ENCODE measurements at places on chromosomes 3 and 15.

- no peak for DNase-seq
These were observed 10.6 kb upstream of the CPB1 start for GRCh38 chr3:148816981-148817525.

DNA sequence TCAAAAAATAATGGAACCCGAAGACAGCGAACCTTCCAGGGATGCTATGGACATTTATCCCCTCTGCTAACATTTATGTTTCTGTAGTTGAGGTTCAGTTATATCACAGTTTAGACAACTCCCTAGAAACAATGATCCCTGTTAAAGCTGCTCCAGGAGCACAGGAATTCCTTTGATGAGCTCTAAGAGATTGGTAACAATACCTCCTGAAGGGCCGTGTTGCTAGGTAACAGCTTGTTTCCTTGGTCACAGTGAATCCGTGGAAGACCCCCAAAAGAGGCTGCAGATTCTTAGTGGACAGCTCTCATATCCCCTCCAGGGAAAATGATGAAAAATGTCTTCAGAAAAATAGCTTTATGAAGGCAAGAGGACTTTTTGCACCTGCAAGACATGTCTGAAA lies 160.2 kb downstream of the SERPINI1 start:
- no peak for DNase-seq

DNA sequence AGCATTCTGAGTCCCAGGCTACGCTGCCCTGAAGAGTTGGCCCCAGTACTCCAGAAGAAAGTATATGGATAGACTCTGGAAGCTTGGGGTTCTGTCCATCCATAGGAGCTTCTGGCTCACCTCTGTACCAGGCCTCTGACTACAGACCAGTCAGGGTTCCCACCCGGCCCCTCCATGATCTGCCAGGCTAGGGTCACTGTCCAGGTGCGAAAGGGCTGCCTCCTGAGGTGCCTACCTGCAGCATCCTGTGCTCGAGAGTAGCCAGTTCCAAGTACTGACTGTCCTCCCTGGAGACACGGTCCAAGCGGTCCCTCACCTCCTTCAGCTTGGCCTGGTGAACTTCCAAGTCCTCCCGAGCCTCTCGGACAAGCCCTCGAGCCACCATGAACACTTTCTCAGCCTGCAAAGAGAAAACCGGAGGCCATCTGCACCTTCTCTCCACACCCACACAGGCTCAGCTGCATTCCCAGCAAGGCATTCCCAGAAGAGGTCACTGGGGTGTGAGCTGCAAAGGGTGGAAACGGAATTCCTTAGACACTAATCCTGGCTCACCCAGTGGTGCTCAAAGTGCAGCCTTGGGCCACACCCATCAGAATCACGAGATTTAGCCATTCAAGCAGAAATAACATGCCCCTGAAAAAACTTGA lies 3.7 kb upstream of the PLXNB1 start:
- peak; percentile 59 for DNase-seq

DNA sequence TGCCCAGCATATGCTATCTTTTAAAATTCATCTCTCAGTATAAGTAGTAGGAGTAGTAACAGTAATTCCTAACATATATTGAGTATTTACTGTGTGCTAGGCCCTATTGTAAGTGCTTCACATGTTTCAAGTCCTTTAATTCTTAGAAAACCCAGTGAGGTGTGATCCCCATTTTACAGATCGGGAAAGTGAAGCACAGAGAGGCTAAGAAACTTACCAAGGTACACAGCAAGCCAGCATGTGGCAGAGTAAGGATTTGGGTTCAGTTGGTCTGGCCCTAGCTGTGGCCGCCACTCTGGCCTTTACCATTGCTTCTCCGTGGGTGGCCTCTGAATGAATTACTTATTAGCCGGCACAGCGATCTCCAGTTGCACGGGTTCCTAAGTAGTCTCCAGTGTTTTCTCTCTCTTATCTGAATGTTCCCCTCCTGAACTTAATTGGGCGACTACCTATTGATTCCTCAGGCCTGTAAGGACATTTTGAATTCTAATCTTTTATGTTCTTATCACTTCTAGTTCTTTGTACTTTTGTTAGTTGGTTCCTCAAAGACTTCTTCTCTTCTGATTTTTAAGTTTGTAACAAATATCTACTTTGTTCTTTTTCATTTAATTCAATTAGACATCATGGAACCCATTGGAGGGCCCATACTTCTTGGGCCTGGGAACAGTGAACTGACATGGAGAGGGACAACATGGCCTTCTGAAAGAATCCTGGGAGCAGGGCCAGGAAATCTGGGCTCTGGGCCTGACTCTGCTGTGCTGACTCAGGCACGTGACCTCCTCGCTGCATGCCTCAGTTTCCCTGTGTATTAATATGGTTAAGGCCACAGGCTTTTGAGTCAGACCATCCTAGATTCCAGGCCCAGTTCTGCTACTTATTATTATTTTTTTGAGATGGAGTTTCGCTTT lies 11.6 kb downstream of the CLCN2 start:
- DNase-seq, result no peak

DNA sequence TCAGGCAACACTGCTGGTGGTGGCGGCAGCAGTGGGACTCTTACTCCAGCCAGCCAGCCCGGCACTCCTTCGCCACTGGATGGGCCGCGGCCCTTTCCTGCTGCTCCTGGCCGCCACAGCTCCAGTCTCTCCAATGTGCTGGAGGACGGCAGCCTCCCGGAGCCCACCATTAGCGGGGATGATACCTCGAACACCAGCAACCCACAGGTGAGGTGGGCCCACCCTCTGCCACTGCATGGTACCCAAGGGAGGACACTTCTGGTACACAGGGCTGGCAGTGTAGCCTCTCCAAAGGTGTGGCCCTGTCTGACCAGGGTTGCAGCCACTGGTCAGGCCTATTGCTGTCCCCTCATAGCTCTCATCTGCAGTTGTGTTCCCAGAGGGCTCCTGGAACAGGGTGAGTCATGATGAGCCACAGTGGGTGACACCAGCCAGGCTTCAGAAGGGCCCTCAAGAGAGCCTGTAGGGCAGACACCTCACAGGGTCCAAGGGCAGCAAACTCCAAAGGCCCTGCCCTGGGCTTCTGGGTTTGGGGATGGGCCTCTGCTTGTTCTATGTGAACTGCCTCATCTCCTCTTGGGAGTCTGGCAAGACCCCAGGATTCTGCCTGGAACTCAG lies 20.8 kb downstream of the NBEAL2 start:
- DNase-seq, result peak; percentile 71
